CD4-positive, alpha-beta T cell treated with Interleukin-21 for 1 hour (primary cell): ENCODE measurements at places on chromosomes 2 and 18.

DNA sequence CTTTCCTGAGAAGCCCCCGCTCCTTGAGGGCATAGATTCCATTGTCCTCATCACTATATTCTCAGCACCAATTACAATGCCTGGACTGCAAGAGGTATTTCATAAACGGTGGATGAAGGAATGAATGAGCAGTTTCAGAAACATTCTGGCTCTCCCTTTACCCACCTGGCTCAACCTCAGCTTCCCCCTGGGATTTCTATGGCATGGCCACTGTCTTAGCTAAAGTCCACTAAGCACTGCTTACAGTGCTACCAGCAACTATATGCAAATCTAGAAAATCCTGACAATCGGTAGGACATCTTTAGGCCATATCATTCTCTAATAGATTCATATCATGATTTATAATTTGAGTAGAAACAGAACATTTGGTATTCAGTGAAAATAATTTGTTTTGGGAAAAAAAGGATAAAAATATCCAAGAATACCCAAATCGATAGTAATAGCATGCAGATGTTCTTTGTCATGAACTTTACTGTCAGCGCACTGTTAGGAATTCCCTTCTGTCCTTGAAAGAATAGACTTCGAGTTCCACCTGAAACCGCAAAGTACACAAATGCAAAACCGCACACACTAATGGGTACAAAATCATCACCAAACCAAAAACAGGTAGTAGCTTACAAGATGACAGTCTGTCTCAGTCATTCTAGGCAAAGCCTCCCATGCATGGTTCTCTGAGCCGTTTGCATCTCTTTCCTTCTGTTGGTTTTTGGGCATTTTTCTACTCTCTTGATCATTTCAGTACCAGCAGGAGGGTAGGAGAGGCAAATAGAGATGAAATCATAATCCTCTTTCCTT, 303.6 kb upstream of the ID2 start:
- peak; percentile 8 for DNase-seq

DNA sequence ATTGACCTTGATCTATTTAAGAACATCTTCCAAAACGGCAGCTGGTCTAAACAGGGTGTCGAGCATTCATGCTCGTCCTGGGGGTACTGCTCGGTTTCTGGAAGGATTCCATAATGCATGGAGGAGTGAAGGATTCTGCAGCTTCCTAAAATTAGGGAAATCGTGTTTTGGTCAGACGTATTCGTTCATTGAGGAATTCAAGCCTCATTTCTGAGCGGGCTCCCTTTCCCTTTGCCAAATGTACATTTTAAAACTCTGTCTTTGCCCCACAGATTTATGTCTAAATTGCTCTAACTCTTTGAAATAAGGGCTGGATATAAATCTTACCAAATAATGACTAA, 144.0 kb downstream of the BCL11A start:
- DNase-seq = no peak

GRCh38 chr2:219404291-219404910, 13.8 kb upstream of the DES start:
- no peak for DNase-seq

GRCh38 chr2:99403084-99403483, 65.9 kb downstream of the EIF5B start:
- DNase-seq = no peak

DNA sequence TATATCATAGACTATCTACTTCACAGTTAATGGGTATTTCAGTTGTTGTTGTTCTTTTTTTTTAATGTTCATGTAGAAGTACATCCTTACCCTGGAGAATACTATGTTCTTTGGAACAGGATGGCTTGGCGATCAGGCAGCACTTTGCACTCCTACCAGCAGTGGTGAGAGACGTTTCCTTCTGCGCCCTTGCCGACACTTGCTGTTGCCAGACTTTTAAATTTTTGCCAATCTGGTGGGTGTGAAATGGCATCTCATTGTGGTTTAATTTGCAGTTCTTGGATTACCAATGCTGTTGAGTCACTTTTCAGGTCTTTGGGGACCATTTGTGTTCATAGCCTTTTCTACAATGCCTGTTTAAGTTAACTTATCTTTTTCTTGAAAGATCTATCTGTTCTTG, 197.3 kb downstream of the SH3RF3 start:
- no peak for DNase-seq

DNA sequence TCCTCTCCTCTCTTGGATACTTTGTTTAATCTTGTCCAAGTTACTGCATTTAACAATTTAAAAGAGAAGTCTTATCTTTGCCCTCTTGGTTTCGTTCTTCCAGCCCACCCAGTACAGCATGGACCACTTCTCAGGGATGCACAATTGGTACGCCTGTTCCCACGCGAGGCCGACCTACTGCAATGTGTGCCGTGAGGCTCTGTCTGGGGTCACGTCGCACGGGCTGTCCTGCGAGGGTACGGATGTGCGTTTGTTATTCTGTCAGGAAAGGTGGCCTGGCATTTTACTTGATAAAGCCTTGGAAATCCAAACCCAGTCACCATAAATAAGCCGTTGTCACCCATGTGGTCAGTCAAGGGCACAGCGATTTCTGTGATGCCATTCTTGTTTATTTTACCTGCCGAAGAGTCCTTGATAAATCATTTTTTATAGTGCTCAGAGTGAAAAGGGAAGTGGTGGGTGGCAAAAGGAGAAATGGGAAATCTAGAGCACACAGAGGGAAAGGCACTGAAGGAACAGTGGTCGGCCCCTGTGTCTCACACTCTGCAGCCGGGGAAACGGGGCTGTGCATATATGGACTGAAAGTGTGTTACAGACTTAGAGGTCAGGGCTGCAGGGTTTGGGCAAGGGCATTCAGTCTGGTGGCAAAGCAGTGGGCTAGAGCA, 80.5 kb downstream of the DGKD start:
- no peak for DNase-seq

GRCh38 chr2:217335341-217335966, 475.6 kb upstream of the TNP1 start:
- no peak for DNase-seq

DNA sequence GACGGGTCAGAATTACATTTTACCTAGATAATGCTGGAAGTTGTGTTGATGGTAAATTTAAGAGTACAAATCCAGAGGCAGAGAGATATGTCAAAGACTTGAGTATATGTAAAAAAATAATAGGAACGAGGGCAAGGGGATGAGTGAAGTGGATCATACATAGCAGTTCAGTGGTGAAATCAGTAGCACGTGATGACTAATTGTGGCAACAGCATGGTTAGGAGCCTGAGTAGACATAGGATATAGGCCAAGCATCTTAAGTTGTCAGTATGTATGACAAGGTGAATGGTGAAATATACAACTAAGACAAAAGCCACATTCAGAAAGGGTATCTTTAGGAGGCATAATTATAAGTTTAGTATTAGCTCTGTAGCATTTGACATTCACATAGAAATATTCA, 826.5 kb upstream of the PIK3C3 start:
- no peak for DNase-seq

DNA sequence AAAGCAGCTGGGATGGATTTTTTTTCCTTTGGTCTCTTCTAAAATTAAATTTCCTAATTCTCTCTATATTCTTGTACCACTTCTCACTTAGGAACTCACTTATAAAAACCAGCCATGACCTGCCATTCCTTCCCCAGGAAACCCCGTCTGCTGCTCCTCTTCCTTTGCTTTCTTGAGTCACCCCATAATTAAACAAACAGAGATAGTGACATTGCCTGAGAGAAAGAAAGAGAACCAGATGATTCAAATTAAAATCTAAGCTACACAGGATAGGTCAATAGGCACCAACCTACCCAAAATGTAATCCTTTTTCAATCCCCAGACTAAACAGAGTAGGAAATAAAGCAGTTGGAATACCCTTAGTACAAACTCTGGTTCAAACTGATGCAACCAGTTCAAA, 9.7 kb downstream of the STK39 start:
- DNase-seq = no peak

GRCh38 chr18:56294484-56295183, 343.8 kb downstream of the TXNL1 start:
- no peak for DNase-seq

GRCh38 chr2:96927405-96928171, 57.7 kb upstream of the SEMA4C start:
- no peak for DNase-seq

- no peak for DNase-seq
Observed at GRCh38 chr18:47191961-47192360, 15.8 kb upstream of the IER3IP1 start.

- no peak for DNase-seq
Observed at GRCh38 chr2:114543236-114543766, 100.9 kb downstream of the DPP10 start.

GRCh38 chr2:216375286-216375685, 3.0 kb upstream of the MARCHF4 start:
- no peak for DNase-seq

DNA sequence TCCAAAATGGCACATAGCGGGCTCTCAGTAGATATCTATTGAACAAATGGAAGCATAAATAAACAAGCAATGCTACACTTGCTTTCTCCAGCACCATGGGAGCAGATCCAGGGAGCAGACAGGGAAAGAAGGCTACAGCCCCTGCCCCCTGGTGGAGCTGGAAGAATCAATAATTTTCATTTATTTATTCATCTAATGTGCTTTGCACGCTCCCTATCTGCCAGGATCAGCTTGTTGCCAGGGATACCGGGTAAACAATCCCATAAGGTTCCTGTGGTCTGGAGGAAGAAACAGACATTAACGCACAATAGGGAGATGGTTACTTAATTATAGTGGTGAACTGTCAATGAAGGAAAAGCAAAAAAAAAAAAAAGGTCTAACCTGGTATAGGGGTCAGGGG, 40.1 kb upstream of the CLASP1 start:
- no peak for DNase-seq

GRCh38 chr2:200746301-200746700, 65.4 kb upstream of the BZW1 start:
- no peak for DNase-seq

DNA sequence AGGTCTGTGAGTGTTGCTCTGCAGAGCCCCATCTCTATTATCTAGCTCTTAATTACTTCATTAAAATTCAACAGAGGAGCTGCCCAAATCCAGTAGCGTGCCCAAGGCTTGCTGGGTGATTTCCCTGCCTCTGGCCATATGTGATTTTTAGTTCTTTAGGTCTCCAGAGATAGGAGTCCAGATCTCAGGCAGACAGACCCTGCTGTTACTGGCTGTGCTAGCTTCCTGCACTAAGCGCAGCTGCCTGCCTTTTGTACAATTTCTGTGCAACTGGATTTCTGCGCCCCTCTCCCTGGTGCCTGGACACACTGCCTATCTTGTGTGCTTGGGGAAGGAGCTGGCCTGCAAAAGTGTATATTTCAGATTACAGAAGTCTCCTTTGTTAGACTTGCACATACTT, 136.5 kb downstream of the TDRD15 start:
- no peak for DNase-seq

DNA sequence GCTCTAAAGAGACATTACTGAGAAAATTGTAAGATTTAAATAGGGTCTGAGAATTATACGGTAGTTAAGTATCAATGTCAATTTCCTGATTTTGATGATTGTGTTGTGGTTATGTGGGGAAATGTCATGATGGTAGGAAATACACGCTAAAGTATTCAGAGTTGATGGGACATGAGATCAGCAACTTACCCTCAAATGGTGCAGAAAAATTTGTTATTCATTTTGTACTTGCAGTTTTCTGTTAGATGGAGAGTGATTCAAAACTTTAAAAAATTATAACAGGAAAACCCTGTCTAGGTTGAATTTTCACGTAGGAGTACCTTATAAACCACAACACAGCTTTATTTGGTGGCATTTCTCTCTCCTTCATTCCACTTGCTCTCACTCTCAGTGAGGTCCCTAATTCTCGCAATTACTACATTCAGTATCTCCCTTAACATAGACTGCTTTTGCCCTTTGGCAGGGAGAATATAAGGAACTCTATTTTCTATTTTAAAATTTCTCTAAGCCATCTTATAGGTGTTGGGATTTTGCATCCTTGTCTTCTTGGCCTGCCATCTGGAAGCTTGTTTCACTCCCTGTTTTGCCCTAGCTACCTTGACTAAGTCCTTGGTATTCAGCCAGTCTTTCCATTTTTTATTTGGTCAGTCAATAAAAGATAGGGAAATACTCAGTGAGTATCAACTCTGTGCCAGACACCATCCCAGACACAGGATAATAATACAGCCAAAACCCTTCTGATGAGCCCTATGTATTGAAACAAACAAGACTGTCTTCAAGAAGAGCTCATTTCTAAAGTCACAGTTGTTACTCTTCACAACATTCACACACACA, 550.6 kb upstream of the ACVR2A start:
- peak; percentile 32 for DNase-seq

DNA sequence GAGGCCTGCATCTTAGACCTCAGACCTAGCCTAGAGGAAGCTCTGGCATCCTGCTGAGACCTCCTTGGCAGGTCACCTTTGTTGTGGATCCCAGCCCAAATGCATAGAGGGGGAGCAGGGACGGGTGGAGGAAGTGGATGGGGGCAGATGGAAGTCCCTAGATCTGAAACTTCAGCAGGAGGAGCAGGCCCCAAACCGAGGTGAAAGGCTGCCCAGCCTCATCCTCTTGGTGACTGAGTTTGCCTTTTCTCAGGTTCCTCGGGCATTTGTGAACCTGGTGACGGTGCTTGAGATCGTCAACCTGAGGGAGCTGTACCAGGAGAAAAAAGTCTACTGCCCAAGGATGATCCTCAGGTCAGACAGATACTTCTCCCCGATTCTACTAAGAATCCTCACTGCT, 86.3 kb downstream of the PLB1 start:
- DNase-seq = no peak

DNA sequence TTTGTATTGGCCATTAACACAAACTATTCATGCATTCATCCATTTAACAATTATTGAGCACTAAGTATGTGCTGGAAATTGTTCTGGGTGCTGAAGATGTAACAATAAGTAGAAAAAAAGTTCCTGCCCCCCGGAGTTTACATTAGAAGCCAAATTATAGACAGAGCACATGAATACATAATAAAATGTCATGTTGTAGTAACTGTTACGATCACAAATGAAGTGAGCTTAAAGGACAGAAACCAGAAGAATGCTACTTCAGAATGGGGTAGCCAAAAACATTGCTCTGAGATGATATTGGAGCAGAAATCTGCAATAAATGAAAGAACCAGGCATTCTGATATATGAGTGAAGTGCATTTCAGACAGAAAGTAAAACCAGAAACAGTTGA, 256.0 kb upstream of the SETBP1 start:
- no peak for DNase-seq

- DNase-seq = no peak
Observed at GRCh38 chr2:18834341-18834740, 245.0 kb upstream of the NT5C1B start.

DNA sequence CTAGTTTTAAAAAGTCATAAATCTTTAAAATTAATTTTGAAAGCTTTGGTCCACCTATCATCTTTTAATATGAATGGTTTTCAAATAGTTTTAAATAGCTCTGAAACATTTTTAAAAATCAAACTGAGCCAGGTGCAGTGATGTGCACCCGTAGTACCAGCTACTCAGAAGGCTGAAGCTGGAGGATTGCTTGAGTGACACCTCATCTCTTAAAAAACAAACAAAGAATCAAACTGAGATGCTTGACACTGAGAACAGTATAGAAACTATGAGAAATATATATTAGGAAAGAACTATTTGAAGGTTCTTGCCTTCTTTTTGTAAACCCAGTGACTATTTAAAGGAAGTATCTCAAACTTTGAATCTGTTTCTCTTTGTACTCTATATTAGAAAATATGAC, 67.4 kb downstream of the BARD1 start:
- no peak for DNase-seq
